GM10248 (cell line): ENCODE measurements at places on chromosomes 7 and 10.

DNA sequence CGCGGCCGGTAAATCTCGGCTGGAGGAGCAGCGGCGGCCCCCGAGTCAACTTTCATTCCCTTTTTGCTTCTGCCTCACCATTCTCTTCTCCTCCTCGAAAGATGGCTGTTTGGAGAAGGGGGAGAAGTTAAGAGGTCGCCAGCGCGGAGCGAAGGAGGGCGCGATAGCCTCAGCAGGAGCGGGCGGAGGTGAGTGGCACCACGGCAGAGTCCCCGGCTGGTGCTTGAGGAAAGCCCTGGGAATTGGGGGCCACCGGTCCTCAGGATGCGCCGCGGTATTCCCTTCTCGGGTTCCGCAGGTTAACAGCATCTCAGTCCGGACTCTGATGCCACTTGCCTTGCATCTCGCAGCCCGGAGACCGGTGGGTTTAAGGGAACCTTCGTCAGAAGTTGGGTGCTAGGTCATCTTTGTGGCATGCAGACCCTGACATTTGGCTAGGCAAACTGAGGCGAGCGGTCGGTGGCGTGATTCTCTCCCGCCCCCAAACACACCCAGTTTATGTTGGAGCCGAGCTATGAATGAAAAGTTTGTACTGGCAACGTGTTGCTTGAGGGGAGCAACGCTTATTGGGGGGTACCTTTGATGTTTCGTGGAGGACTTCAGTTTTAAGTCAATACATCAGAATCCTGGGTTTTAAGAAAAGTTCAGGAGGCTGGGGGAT, 59.5 kb upstream of the PRPS1L1 start:
- peak; percentile 14 for DNase-seq

DNA sequence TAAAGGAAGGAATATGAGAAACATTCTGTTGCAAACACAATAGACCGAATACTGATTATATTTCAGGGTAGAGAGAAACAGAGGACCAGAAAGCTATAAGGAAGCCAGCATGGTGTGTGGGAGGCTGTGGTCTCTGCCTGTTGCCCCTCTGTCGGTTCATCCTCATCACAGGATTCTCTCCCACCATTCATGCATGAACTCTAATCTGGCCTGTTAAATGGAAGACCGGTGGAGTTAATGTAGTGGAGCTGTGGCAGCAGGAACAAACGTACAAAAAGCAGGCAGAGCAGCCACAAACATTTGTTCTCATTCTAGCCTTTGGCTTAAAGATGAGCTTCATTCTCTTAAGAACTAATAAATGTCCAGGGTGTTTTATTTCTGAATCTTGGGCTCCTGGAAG, 902.4 kb downstream of the LRMDA start:
- no peak for DNase-seq

DNA sequence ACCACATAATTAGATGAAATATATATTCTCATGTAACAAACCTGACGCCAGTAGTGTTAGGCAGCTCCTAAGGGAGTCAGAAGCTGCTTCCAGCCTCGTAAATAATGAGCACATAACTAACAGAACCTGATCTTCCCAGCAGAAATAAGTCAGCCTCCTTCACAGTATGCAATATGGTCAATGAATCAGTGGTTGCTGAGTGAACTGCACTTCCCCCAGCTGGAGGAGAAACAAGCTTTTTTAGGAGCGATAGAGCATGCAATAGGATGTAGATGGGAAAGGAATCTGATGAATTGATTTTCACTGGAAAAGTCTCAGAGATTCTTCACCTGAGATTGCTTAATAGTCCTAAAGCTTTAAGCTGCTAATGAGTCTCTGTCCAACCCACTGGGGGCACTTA, 337.2 kb upstream of the LRGUK start:
- DNase-seq = no peak

- DNase-seq = no peak
Observed at GRCh38 chr10:104122225-104123107, 495 bp downstream of the SFR1 start.

DNA sequence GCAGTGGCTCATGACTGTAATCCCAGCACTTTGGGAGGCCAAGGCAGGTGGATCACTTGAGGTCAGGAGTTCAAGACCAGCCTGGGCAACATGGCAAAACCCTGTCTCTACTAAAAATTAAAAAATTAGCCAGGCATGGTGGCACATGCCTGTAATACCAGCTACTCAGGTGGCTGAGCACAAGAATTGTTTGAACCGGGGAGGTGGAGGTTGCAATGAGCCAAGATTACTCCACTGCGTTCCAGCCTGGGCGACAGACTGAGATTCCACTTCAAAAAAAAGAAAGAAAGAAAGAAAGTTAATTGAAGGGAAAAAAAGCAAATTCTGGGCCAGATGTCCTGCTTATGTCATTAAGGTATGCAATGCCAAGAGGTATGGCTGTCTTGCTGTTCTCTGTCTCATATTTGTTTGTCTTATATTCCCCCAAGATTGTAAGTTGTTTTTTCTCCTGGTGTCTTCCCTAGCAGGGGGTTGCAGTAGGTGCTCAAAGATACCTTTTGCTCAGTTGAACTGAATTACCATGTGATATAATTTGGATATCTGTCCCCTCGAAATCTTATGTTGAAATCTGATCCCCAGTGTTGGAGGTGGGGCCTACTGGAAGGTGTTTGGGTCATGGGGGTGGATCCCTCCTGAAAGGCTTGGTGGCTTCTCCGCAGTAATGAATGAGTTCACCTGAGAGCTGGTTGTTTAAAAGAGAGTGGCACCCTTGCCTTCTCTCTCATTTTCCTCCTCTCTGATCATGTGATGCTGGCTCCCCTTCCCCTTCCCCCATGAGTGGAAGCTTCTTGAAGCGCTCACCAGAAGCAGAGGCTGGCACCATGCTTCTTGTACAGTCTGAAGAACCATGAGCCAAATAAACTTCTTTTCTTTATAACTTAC, 60.9 kb downstream of the MYOF start:
- no peak for DNase-seq

GRCh38 chr10:102605712-102606111, 38.6 kb upstream of the TRIM8 start:
- DNase-seq = no peak

- DNase-seq = no peak
Observed at GRCh38 chr7:77329466-77330168, 86.5 kb downstream of the GSAP start.

GRCh38 chr10:131724891-131725580, 175.8 kb upstream of the PPP2R2D start:
- DNase-seq = no peak

DNA sequence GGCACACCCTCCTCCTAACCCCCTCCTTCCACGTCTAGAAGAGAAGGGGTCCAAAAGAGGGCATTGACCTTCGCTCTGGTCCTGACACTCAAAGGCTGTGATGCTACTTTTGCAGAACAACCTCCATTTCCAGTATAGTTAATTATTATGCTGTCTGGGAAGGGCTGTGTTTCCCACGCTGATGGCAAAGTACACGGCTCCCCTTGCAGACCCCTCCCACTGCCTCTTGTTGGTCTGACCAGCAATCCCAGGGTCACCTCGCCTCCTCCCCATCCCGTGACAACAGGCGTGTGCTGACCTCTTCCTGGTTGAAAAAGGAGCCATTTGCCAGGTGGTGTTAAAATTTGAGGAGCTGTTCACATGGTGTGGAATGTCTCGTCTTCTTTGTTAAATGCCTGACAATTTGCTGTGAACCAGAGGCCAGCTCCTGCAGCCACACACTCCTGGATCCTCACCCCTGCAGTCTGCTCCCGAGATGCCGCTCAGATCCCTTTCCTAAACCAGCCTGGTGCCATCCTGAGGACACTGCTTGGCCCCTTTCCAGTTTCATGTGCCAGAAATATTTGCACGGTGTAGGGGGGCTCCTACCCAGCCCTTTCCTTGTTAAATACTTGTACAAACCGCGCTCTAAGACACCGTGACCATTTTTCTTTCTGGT, 321.7 kb downstream of the WDR37 start:
- no peak for DNase-seq
